ENCODE measurements at places on chromosomes 4 and X.

DNA sequence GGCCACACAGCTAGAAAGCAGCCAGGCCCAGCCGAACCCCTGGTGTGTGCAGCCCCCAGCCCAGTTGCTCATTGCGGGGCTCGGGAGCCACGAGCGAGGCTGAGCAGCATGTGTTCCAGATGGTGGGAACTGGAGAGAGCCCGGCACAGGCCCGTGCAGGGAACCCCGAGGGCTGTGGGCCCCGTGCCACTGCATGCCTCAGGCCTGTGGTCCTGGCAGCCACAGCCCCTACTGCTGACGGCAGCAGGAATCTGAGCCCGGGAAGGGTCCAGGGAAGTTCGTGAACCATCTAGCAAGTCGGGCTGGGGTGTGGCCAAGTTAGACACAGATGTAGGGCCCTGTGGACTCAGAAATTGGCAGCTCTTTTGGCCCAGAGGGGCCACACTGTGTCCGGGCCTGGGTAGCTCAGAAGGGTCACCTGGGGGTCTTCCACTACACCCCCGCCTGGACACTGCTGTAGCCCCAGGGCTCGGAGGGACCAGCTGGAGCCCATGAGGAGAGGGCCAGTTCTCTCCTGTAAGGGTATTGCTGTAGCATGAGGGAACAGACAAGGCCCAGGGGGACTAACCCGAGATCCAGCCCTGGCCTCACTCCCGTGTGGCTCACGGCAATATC lies 12.1 kb downstream of the HTRA3 start:
- DNase-seq = no peak

GRCh38 chr4:600850-601515 lies 24.4 kb upstream of the PDE6B start:
- DNase-seq = no peak

DNA sequence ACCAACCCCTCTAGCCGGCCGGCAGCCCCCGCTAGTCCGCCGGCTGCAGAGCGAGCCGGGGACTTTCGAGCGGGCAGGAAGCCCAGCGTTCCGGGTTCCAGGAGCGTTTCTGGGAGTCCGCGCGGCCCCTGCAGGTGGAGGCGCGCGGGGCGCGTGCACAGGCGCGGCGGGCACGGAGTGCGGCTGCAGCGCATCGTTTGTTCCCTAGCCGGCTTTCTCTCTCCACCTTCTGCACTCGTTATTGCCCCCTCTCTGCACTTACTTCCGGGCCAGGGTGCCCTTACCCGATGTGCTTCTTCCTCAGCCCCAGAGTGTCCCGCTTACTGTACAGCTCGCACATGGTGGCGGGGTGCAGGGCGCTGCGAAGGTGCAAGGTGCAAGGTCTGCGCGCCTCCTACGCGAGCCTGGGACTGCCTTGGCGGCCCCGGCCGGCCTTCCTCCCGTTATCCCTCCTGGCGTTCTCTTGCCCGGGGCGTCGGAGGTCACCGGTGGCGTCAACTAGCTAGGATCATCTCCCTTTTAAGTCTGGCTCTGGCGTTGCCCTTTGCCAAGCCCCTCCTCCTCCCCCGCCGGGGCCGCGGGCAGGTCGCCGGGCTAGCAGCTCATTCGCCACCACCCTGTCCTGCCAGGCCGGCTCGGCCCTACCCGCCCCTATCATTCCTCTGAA lies at the start of gene ETNPPL:
TSS of gene ETNPPL (minus strand) at position 495 of the 667 bp plus-strand sequence. CDS start at position 340, 155 bp downstream.
- DNase-seq = peak; percentile 25

DNA sequence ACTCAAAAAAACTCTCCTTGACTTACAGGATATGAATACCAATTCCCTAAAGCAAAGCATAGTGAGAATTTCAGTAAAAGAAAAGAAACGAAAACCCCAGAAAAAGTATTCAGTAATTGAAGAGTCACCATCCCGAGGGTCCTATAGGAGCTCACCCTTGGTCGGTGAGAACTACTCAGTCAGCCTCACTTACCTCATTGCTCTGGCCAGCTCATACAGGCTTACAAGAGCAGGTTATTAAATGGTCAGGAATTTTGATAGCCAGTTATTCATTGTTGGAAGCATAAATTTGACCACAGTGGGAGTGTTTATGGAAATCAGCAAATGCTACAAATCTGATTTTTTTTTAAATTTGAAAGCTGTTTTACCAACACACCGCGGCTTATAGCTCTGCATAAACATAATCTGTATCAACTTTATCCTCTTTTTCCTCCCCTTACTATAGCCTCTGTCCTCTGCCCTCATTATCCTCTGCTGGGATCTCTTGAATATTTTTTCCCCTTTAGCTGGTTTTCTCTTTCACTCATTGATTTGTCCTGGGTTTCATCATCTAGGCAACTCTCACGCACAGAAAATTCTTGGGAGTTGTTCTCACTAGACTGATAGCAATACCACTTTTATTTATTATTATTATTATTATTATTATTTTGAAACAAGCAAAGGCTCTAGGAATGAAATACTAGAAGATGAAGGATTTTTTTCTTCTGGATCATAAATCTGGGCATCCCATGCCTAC lies 11.0 kb upstream of the CXCL2 start:
- no peak for DNase-seq

- no peak for DNase-seq
These were observed 421.2 kb upstream of the TENM3 start for GRCh38 chr4:181822005-181822375.

DNA sequence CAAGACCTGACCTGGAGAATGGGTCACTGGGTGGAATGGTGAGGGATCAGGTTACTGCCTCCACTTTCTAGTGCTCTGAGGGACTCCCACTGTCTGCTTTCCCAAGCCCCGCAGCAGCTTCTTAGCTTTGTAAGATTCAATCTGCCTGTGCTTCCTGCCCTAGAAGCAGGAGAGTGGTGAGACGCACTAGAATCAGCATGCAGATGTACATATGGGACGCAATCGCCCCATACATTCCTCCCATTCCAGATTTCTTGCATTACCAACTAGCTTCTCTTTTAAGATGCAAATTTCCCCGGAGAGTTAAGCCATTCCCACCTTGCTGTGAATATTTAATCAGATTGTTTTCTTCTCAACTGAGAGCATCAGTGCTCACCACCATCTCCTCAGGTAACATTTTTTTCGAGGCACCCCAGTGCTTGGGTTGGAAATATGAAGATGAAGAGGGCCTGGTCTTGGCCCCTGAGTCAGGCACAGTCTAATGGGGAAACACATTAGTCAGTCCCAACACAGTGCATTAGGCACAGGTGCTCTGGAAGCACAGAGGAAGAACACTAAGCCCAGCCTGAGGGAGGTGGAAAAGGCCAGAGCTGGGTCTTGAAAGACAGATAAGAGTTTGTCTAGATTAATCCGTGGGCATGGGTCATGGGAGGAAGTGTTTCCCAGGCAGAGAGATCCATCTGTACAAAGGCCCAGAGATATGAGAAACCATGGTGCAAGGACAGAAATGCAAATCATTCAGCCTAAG lies 66.7 kb upstream of the PRPS1 start:
- DNase-seq = no peak

DNA sequence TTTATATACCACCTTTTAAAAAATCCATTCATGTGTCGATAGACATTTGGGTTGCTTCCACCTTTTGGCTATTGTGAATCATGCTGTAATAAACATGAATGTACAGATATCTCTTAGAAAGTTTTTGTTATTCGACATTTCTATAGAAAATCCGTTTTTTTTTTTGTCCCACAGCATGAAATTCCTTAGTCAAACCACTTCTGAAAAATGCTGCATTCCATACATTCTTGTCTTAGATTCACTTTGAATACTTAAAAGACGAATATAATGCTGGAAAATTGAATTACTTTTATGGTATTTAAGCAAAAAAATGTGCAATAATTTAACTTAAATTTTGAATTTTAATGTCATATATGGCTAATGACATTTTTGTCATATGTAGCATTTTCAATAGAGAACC lies 1345.5 kb downstream of the TECRL start:
- DNase-seq = no peak

DNA sequence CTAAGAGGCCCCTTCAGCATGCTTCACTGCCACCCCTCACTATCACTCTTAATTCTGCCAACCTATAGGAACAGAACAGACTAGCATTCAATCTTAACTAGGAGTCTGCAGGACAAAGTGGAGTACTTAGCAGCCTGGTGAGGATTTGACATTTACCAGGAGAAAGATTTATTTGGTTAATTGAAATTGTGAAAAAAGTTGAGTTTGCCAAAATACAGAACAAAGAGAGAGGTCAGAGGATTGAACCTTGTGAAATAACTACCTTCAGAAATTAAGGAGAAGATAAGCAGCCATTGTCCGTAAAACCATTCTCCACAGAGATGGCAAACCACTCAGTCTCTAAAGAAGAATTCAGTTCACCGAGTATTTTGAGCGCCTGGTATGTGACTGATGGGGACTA lies 41.8 kb upstream of the IQCM start:
- no peak for DNase-seq

DNA sequence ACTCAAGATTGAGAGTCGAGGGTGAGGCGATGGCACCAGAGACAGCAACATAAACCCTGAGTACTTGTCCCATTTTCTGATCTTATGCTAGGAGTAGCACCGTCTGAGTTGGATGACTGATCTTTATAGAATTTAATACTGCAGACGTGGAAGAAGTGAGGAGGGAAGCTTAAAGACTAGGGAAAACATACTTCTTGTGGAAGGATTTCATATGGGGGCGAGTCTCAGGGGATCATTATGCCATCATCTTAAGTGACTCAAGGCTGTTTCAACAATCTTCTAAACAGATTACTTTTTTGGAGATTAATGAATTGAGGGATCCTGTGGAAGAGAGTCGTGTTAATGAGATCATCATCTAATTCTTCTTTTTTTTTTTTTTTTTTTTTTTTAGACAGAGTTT lies 17.2 kb upstream of the FAT1 start:
- DNase-seq = peak; percentile 18

DNA sequence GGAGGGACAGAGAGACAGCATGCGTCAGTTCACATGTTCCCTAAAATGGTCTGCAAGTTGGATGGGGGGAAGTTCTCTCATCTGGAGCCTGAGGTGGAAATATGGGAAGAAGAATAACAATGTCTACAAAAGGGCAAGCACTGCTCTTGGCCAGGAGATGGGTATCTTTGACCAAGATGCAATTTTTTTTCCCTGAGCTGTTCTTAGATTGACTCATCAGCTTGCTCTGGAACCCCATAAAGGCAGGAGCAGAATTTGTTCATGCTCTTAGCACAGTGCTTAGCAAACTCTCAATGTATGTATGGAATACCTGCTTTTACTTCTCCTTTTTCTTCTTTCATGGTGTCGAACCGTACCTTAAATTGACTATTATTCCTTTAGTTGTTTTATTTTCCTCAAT lies 90.5 kb upstream of the ZNF827 start:
- DNase-seq = no peak

DNA sequence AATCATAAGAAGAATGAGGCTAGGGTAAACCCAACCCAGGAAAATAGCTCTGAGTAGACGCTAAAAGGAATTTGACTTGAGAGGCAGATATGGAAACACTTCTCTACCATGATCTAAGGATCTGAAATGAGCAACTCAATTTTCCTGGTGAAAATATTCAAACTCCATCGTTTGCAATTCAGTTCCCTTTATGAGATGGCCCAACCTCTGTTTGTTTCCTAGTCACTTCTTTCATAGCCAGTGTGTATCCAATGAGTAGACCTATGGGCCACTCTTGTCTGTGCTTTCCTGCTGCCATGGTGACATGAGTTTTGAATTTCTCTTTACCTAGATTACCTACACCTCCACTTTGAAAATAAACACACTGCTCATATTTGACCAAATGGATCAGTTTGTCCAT lies 176.2 kb upstream of the GPRIN3 start:
- DNase-seq = no peak

GRCh38 chrX:132710656-132711155 lies 221.9 kb upstream of the MBNL3 start:
- DNase-seq = no peak

DNA sequence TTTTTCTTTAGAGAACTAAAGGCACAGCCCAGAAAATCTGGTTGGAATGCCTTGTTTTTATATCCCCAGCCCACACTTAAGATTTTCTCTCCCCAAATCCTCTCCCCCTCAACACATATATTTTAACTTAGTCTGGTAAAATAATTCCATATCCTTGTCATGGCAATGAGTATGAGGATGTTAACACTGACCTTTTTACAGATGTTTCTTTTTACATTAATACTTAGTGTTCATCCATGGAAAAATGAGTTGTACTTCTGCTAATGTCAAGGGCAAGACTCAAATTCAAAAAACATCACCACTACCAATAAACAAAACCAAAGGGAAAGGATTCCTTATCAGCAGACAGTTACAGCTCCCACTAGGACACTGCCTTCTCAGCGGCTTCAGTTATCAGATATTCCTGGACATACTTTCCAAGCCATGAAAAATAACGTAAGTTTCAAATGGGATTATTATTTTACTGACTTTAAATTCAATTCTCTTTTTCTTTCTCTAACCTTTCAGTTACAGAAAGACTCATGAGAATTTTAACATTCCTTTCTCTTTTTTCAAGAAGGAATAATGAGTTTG lies 83.3 kb downstream of the RASL11B start:
- no peak for DNase-seq

DNA sequence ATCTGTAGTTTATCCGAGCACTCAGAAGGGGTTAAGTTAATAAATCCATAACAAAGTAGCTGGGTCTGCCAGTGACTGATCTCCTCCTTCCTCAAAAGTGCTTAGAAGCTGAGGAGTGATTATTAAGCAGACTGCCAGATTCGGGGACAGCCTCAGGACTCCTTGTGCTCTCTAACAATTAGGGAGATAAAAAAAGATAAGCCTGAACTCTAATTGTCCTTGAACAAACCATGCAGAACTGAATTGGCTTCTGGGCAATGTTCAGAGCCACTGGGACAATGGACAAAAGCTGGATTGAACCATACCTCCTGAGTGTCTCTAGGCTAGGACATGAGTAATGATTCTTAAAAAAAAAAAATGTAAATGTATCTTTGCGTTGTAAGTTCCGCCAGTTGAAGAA lies 22.7 kb upstream of the GRPR start:
- peak; percentile 39 for DNase-seq

- DNase-seq = no peak
These were observed 140.3 kb downstream of the PJA1 start for GRCh38 chrX:69024931-69025330.

DNA sequence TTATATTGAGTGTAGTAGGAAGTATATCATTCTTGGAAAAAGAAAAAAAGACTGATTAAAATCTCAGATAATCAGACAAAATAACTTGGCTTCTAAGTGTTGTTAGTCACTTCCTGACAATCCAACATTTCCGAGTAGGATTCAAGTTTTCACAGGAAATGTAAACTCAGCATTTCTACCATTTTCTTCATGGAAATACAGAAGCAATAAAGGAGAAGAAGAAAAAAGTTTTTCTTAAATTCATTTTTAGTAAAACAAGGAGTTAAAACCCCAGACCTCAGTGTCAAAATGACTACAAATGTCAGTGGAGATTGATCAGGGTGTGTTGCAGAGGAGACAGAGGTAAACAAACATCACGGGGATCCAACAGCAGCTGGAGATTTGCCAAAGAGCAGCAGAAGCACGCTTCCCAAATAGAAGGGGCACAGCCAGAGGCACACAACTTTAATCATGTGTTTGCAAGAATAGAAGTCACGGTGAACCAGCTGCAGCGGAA lies 129.3 kb upstream of the FAM9B start:
- no peak for DNase-seq

Data from NCI-H524 (cell line).